ENCODE measurements at places on chromosomes 6 and 20. TPM values are rescaled to one million over a fixed set of nuclear protein-coding genes. Genes with fewer than 3 reads are reported as not detected.
A peak's percentile ranks its signal among the peaks of the same experiment; 100 is the strongest.

GRCh38 chr6:120871416-120872261 is 462.6 kb downstream of the TBC1D32 start:
- no peak for DNase-seq

DNA sequence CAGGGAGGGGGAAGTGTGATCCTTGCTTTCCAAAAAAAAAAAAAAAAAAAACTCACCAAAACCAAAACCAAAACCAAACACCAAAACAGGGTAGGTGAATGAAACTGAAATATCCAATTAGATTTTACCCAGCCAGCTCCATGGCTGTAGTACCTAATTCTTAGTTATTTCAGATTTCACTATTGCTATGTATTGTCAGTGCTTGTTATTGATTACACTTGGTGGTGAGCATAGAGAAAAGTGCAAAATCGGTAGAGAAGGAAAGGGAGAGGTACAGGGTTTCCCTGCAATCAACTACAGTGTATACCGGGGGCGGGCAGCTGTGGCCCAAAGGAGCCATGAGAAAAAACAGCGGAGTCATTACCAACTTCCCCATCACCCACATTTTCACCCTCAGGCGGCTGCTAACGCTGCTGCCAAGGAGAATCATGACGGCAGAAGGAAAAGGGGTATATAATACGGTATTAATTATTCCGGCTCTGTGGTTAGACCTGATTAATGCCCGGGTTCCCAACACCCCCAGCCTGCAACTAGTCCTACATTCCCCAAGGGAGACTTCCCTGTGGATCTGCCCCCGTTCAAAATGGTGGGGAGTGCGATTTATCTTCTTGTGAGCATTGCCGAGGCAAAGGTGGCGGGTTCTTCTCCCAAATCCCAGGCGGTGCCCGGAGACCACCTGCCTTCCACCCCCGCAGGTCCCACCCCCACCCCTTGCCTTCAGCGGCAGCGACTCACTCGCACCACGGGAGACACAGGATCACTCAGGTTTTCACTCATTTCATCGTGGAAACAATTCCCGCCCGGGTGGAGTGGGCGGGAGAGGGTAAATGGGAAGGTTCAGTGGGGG is at the start of gene C6orf62:
Gene C6orf62 (minus strand): TSS at position 30 of the 847 bp plus-strand sequence. CDS start 486 bp downstream, outside the sequence.
- peak; percentile 28 for DNase-seq

- no peak for DNase-seq
Observed at GRCh38 chr6:133062696-133063306, 178.4 kb upstream of the EYA4 start.

DNA sequence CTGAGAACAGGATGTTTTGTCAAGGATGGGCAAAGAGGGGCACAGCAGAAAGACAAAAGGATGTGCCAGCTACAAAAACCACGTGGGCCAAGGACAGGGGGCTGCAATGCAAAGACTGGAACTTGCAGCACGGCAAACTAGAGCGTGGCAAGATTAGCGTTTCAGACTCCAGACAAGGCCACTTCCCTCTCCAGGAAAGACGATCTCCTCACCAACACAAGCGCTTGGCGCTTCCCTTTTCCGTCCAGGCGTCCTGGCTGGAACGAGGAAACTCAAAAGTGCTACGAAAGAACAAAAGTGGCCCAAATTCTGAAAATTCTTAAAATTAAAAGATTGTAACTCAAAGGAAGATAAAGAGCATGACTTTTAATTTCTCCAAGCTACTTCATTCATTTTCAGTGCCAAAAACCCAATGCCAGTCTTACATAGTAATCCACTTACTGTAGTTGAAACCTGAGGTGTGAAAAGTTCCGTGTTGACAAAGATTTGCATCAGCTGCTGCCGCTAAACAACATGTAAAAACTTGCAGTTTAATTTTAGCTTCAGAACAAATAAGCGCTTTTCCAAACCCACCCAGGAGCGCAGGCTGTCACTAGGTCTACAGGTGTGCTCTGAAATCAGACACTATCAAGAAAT is 207.1 kb upstream of the RREB1 start:
- no peak for DNase-seq

- DNase-seq: no peak
Observed at GRCh38 chr20:63532449-63532971, 4.7 kb downstream of the PTK6 start.

- DNase-seq: no peak
Observed at GRCh38 chr6:108115598-108116058, 41.1 kb upstream of the OSTM1 start.

DNA sequence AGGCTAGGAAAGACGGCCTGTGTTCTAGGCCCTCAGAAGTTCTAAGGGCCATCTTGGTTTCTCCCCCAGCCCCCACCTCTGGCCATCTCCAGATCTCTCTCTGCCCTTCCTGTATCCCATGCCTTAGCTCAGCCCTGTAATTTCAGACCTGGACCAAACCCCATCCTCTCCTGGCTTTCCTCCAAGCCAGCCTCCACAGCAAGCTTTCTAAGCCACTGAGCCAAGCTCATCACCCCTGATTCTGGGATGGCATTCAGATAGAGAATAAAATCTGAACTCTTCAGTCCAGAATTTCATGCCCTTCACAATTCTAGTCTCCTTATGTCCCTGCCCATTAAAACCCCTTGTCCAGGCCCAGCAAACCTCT is 18.9 kb upstream of the CCM2L start:
- no peak for DNase-seq

The RAMACL gene
- polyA plus RNA-seq: 0.46 TPM

- DNase-seq: no peak
Observed at GRCh38 chr6:169841251-169841650, 89.8 kb downstream of the ERMARD start.

- DNase-seq: no peak
Observed at GRCh38 chr6:20599302-20600051, 65.2 kb downstream of the CDKAL1 start.

DNA sequence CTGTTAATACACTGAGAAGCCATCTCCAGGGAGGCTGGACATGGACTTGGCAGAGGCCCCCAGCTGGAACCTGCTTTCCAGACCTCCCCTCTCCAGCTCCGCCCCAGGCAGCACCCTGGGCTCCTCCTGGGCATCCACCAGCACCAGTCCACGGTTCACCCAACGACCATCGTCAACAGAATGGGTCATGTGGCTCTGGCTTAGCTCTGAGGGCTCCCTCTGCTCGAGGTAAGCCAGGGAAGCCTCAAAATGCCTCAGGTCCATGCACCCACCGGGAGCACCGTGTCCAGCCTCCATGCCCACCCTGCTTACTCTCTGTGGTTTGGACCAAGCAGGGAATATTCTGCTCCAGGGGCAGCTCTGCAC is 40.5 kb downstream of the WDR27 start:
- DNase-seq: no peak

GRCh38 chr6:136429264-136430065 is 120.8 kb downstream of the MAP7 start:
- DNase-seq: no peak

- no peak for DNase-seq
Observed at GRCh38 chr6:166660157-166660688, 33.2 kb upstream of the RPS6KA2 start.

The VGLL2 gene
- 82.7 TPM for polyA plus RNA-seq

The SIRPD gene
- not detected for polyA plus RNA-seq

- no peak for DNase-seq
Observed at GRCh38 chr6:89873721-89874120, 20.5 kb upstream of the GJA10 start.

The BPIFA1 gene
- not detected for polyA plus RNA-seq

DNA sequence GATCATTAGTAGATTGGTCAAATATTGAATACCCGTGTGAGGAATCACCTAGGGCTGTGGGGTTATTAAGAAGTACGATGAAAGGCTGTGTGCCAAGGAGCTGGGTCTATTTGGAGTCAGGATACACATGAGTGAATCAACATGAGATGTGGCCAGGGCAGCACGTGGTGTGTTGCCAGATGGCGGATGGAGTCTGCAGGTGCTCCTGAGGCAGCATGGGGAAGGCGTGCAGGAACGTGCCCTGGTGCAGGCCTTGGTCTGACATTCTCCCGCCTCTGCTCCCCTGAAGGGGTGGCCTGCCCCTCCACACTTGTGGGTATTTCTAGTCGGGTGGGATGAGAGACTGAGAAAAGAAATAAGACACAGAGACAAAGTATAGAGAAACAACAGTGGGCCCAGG is 39.0 kb upstream of the SLC22A1 start:
- no peak for DNase-seq

GRCh38 chr6:22248513-22249308 is 48.1 kb downstream of the PRL start:
- no peak for DNase-seq

- no peak for DNase-seq
Observed at GRCh38 chr6:111899531-111899930, 26.3 kb upstream of the FYN start.

- DNase-seq: peak; percentile 59
Observed at GRCh38 chr6:135870722-135871121, 19.2 kb downstream of the PDE7B start.

DNA sequence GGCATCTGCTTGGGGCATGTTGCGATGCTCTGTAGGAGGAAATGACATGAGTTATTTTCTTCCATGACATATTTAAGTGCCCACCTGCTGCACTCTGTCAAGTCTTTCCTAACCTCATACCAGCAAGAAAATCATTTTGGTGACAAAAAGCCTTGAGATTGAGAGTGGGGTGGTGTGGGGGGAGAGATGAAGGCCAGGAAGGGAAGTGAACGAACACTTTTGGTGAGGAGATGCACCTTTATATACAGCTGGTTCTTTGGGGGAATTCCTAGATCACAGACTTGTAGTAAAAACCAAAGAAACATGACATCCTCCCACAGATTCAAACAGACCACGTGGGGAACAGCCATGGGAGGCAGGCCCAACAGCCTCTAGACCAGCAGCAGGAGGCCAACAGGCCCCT is 26.1 kb downstream of the NCOA5 start:
- DNase-seq: no peak

- no peak for DNase-seq
Observed at GRCh38 chr6:19812512-19813119, 24.6 kb upstream of the ID4 start.

The TCFL5 gene
- 8.8 TPM for polyA plus RNA-seq

DNA sequence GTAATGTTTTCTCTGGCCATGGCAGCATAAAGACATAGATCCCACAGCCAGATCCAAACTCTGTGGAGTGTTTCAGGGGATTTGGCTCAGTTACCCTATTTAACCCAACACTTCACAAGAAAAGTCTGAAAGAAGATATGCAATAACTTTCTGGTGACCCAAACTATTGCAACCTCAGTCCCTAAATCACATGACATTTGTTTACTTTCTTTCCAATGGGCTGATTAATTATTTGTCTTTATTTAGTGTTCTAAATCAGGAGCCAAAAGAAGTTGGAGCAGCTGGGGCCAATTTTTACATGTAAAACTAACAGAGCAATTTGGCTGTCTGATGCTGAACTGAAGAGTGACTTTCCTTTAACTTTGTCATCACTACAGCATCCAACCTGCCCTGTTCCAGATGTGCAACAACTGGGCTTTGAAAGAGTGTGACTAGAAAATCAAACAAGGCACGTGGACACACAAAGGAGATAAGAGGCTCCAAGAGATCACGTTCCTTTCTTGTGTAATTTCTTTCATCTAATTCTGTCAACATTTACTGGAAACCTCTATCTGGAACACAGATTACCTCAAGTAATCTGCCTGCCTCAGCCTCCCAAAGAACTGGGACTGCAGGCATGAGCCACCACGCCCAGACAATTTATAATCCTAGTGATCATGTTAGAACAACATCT is 90.8 kb downstream of the TRMT11 start:
- no peak for DNase-seq

The GPLD1 gene
- 2.4 TPM for polyA plus RNA-seq

GRCh38 chr6:167913699-167914098 is 83.8 kb upstream of the KIF25 start:
- no peak for DNase-seq

- no peak for DNase-seq
Observed at GRCh38 chr20:5113615-5113986, 6.2 kb downstream of the PCNA start.

DNA sequence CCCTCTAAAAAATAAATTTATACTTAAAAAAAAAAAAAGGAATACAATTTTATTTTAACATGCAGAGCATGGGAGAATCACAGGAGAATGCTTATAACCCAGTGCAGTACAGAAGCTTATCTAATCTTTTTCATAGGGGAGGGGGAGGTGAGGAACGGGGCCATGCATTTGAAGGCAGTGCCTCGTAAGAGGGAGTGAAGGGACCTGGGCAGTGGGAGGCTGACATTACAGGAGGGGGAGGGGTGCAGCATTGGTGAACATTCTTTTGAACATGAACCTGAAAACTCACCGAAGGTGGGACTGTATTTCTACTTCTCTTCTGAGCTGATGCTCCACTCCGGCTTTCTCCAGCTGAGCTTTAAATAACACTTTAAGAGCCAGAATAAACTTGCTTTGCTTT is 9.3 kb downstream of the AURKA start:
- DNase-seq: no peak

DNA sequence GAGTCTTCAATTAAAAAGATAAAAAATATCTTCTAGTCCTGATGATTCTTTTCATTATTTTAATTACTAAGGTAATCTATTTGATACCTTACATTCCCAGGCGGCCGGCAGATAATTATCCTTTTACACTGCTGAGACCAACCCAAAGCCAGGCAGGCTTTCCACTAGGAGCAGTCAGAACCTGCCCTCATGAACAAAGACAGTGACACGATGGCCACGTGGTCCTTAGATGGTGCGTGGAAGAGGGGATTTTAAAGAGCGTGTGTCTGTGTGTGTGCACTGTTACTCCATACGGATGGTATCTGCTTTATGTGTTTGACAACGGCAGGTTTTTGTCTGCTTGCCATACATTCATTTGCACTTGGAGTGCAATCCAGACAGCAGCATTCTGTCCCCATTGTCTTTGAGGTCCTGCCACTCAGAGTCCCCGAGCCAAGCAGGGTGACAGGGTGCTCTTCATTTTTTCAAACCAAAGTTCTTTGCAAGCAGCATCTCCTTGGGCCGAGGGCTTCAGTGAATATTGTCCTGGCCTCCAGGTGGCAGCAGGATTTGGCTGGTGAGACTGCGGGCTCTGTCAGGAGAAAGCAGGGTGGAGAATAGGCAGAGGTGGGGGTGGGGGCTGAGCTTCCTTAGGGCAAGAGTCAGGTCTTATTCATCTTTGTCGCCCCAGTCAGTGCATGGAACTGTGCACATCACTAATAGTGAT is 260.5 kb downstream of the NRN1 start:
- no peak for DNase-seq

DNA sequence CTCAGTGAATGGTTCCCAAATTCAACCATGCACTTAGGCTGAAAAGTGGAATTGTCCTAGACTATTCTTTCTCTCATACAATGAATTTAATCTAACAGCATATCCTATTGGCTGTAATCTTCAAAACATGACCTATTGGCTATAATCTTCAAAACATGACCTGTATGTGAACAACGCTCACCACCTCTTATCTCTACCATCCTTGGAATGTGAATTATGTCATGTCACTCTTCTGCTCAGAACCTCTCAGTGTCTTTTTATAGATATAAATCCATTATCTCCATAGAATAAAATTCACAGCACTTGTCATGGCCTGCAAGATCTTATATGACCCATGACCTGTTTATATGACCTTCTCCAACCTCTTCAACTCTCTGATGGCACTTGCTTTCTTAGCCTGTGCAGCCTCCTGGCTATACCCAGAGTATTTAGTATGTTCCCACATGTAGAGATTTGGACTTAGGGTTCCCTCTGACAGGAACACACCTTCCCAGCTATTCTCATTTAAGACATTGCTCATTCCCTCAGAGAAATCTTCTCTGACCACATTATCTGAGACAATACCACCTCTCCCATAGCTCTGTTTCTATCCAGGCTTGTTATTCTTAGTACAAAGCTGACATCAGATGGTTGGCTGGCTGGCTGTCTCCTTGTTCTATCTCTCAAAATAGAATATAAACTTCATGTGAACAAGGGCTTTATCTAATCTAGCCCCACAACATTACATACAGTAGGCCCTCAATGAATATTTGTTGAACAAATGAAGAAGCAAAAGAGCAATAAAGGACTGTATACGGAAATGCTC is 275.0 kb upstream of the PREP start:
- no peak for DNase-seq
